M059J (cell line): ENCODE measurements at places on chromosomes 2 and 18. TPM values are rescaled to one million over a fixed set of nuclear protein-coding genes. Genes with fewer than 3 reads are reported as not detected.

DNA sequence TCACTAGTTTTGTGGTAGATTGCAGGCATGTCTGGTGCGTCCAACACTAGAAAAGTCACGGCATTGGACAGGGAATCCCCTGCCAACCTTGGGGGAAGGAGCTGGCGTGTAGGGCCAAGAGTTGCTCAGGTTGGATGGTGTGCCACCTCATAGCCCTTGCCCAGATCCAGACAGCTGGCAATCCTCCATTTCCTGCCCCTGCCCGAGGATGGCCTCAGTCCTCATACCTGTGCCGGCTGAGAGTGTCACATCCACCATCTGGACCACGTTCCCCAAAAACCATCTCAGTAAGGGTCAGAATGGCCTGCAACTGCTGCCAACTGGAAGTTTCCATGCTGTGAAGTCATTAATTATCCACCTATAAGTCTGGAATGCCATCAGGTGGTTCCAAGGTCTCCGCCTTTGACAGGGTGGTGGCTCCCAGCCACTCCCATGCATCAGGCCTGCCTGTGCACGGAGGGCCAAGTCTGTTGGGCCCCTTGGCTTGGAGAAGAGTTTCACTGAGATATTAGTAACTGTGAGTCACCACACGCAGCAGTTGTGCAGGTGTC lies 55.0 kb downstream of the IMPA2 start:
- DNase-seq = no peak

GRCh38 chr2:108858894-108859293 lies 72.3 kb downstream of the CCDC138 start:
- peak; percentile 61 for DNase-seq

DNA sequence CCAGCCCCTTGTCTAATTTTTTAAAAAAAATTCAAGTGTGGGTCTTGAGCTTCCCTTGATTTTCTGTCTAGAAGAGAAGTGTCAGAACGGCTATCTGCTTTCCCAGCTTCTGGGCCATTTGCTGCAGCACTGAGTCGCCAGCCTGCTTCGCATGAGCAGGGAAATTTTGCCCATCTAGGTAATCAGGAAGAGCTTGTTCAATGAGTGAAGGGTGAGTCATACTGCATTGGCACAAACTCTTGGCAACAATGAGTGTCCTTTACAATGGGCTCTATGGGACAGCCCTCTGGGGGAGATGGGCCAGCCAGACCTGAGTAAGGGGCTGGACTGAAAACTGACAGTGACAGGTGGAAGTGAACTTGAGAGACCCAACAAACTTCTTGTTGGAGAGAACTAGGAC lies 2.4 kb upstream of the RNF144A start:
- DNase-seq = peak; percentile 81

- DNase-seq = peak; percentile 41
Observed at GRCh38 chr2:181904022-181904632, 12.6 kb downstream of the ITPRID2 start.

DNA sequence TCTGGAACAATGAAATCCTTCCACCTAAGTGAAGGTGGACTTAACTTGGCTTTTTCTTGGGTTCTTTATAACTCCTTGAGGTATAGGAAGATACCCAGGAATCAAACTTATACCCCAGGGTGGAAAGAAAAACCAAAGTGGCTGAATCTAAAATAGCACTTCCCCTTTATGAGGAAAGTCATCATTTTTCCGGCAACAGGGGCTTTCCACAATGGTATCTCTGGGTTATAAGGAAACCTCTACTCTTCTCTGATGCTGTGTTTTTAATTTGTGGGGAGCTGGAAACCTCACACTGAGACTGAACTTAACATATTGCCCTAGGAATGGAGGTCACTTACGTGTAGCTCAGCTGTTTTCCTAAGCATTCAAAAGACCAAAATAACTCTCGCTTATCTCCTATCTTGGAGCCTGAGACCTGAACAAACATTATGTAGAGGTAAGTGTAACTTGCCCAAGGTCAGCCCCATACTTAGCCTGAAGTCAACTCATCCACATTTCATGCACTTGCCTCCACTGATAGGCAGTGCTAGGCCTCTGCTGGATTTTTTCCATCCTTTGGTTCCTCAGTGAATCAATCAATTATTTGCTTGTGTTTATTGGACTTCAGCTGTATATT lies 117.9 kb downstream of the SETBP1 start:
- no peak for DNase-seq

DNA sequence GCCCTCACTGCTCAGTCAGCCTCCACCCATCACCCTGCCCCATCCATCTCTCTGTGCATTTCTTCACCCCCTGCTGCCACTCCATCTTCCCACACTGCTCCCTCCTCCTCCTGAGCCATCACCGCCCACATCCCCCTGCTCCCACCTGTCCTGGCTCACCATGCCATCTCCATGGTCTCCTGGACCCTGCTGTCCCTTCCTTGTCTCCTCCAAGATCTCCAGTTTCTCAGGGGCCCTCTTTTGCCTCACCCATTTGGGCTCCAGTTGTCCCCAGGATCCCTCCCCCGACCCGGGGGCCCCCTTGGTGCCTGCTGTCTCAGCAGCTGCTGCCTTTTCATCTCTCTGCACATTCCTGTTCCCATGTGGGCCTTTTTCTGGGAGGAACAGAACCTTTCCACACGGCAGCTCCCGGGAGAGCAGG lies 10.6 kb downstream of the SPEG start:
- DNase-seq = no peak

- DNase-seq = peak; percentile 88
Observed at GRCh38 chr18:46672062-46672970, 15.3 kb upstream of the LOXHD1 start.

DNA sequence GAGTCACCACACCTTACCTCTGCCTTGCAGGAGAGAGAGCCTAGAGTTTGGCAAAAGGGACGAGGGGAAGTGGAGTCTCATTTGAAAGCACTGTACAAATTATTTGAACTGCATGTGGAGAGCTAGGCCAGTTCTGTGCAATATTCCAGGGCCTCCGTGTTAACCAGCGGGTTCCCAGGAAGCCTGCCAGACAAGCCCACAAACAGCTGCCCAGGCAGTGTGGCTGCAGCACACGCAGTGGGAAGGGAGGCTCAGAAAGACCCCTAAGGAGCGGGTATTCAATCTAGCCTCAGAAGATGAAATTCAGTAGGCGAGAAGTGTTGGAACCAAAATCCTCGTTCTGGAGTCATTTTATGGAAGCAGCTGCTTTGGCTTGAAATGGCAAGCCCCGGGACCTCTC lies 30.7 kb downstream of the CNGA3 start:
- DNase-seq = no peak

GRCh38 chr18:79737426-79737825 lies 57.8 kb downstream of the CTDP1 start:
- no peak for DNase-seq

GRCh38 chr2:57711991-57712390 lies 334.6 kb upstream of the VRK2 start:
- DNase-seq = no peak

- no peak for DNase-seq
Observed at GRCh38 chr2:1935476-1935875, 191.2 kb upstream of the PXDN start.

DNA sequence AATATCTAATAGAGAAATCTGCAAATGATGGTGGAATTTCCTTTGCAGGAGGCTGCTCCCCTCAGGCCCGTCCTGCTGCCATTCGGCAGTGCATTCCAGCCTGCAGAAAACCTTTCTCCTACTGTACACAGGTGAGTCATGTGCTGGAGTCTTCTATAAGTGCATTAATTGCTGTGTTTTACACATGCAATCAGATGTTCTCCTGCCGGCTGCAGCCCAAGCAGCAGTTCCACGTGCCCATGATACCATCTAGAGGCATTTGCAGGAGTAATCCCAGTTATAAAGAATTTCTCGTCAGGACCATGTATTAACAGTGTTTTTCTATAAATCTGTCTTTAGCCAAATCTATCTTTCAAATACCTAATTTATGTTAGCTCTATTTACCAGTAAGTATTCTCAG lies 304.7 kb upstream of the HNMT start:
- peak; percentile 4 for DNase-seq

GRCh38 chr18:12314591-12315305 lies 6.7 kb downstream of the TUBB6 start:
- DNase-seq = no peak

DNA sequence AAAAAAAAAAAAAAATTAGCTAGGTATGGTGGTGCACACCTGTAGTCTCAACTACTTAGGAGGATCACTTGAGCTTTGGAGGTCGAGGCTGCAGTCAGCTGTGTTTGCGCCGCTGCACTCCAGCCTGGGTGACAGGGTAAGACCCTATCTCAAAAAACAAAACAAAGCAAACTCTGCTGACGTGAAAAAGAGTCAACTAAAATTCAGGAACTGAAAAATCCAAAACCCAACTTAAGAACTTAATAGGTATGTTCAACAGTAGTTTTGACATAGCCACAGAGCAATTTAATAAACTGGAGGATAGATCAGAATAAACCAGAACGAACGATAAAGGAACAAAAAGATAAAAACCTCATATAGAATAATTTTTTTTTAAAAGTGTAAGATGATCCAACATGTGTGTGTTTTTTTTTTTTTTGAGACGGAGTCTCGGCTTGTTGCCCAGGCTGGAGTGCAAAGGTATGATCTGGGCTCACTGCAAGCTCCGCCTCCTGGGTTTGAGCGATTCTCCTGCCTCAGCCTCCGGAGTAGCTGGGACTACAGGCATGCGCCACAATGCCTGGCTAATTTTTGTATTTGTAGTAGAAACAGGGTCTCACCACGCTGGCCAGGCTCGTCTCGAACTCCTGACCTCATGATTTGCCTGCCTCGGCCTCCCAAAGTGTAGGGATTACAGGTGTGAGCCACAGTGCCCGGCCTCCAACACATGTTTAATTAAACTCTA lies 4.3 kb upstream of the ZNF236 start:
- no peak for DNase-seq

- no peak for DNase-seq
Observed at GRCh38 chr2:51673628-51674027, 641.7 kb upstream of the NRXN1 start.

DNA sequence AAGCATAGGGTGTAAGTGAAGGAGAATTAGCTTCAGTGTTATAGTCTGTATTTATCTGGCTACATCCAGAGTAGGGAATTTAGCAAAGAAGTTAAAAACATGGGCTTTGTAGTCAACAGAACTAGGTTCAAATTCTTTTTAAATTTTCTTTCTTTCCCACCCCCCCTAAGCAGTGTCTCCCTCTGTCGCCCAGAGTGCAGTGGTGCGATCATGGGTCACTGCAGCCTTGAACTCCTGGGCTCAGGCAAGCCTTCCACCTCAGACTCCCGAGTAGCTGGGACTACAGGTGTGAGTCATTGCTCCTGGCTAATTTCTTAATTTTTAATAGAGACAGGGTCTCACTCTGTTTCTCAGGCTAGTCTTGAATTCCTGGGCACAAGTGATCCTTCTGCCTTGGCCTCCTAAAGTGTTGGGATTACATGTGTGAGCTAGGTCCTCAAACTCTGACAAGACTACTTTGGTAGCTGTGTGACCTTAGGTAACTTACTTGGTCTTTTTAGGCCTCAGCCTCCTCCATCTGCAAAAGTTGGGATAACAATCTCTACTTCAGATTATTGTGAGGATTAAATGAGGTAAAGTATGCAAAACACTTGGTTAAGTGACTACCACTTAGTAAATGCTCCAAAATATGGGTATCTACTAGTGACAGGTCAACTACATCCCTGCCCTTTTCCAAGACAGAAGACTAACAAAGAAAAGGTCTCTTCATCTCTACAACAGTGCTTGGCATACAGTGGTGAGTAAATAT lies 17.8 kb downstream of the DOK1 start:
- DNase-seq = no peak

DNA sequence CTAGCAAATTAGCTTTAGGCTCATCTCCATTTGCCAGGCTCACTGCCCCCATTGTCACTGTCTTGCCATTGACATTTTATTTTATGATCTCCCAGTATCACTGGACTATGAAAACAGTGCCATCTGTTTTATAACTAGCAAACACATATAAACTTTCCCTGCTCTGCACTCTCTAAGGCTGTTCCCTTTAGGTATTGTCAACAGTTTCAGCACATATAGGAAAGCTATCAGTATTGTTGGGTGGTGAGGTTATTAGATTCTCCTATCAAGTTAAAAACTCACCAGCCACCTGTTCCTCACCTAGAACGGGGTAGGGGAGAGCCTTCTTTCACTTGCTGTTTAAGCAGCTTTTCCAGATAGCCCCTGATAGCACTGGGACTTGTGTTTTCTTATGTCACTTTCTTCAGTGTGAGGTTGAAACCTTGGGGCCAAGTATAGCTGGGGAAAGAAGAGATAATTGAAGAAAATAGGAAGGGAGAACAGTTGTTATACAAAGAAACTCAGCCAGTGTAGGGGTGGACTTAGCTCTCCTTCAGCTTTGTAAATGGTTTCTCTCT lies 32.5 kb downstream of the CFLAR start:
- no peak for DNase-seq

- DNase-seq = peak; percentile 87
Observed at GRCh38 chr2:216492597-216493333, 5.9 kb upstream of the RPL37A start.

DNA sequence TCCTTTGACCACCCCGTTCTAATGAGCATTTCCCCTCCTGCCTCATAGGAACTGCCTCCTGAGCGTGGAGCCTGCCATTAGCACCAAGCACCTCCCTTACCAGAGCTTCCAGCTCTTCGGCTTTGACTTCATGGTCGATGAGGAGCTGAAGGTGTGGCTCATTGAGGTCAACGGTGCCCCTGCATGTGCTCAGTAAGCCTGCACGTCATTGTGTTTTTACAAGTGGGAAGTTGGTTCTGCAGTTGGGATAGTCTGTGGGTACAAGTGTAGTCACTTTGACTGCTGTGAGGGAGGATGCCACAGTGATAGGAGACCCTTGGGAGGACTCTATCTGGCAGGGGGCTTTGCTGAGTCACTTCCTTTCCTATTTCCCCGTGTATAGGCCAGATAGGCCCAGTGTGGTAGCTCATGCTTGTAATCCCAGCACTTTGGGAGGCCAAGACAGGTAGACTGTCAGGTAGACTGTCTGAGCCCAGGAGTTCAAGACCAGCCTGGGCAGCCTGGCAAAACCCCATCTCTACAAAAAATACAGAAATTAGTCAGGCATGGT lies 22.0 kb upstream of the POLR1B start:
- no peak for DNase-seq

GRCh38 chr2:105038383-105039061 lies 653 bp downstream of the MRPS9 start:
- no peak for DNase-seq

GRCh38 chr2:219619235-219619634 lies 8.2 kb upstream of the SLC4A3 start:
- no peak for DNase-seq

- peak; percentile 42 for DNase-seq
Observed at GRCh38 chr18:3998698-3999333, 456.3 kb downstream of the DLGAP1 start.

The AQP12B gene
- total RNA-seq = not detected in 2 replicates

The ASB18 gene
- 0.30 TPM in 1 of 2 replicates, not detected in the other for total RNA-seq

The IHH gene
- total RNA-seq = not detected in 2 replicates

The LYPD6 gene
- 6.9 and 11.3 TPM in 2 replicates for total RNA-seq

The FASTKD1 gene
- total RNA-seq = 8.7 and 19.0 TPM in 2 replicates

The ALLC gene
- total RNA-seq = not detected in 2 replicates

The LINC00305 gene
- not detected in 2 replicates for total RNA-seq

The MC5R gene
- not detected in 2 replicates for total RNA-seq

The MYO3B gene
- total RNA-seq = not detected in 2 replicates

The CD8B2 gene
- total RNA-seq = 0.10 TPM in 1 of 2 replicates, not detected in the other

The DHRS9 gene
- total RNA-seq = not detected in 2 replicates
